ENCODE measurements at places on chromosomes 7 and 10. TPM values are rescaled to one million over a fixed set of nuclear protein-coding genes. Genes with fewer than 3 reads are reported as not detected.
A peak's percentile ranks its signal among the peaks of the same experiment; 100 is the strongest.

DNA sequence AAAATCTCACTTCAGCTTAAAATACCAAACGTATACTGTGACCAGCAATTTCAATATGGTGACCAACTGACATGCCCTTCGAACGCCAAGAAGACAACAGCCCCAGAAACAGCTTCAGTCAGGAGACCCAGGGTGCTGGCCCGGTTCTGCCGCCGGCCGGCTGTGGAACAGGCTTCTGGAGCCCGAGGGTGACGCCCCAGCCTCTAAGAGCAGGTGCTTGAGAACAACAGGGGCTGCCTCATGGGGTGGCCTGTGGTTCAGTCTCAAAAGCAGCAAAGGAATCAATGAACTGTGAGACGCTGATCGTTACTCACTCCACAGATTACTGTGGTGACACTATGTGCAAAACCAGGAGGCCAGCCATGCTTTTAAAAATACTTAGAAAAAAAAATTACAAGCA lies 17.3 kb downstream of the GPER1 start:
- H3K27ac ChIP-seq, result no peak overlapping the region
- DNase-seq, result no peak
- no peaks in the 10 kb centered on the region for H3K27me3 ChIP-seq

DNA sequence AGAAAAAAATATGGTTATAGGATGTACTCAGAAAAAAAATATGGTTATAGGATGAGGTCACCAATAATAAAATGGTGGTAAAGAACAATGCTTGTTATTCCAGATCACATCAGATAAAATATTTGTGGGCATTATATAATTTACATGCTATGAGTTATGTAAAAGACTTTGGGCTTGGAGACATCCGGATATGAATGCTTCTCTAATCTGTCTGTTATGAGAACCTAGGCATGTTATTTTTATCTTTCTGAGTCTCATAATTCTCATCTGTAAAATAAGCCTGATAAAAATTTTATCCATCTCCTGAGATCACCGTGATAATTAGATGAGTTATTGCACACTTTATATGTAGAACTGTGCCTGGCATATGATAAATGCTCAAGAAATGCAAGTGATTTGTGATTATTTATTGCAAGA lies 37.8 kb downstream of the DKK1 start:
- no peak overlapping the region for H3K27ac ChIP-seq
- no peaks in the 10 kb centered on the region for H3K36me3 ChIP-seq
- no peak for DNase-seq

The ZNF488 gene
- total RNA-seq, result not detected

GRCh38 chr10:19815731-19816410 lies 361 bp upstream of the PLXDC2 start:
- no peaks in the 10 kb centered on the region for H3K27me3 ChIP-seq
- H3K36me3 ChIP-seq, result no peaks in the 10 kb centered on the region
- H3K4me1 ChIP-seq, result peaks cover 5% of the 10 kb centered on the region
- peak; percentile 40 for DNase-seq
- peak overlapping the region; percentile 49 for H3K27ac ChIP-seq
- peak overlapping the region; percentile 61 for H3K4me3 ChIP-seq

The MSS51 gene
- 1.3 TPM for total RNA-seq

The ASAH2B gene
- 2.5 TPM for total RNA-seq

- no peaks in the 10 kb centered on the region for H3K36me3 ChIP-seq
- no peaks in the 10 kb centered on the region for H3K4me1 ChIP-seq
- no peak overlapping the region for H3K4me3 ChIP-seq
Measured at GRCh38 chr10:75932921-75933320, 501.5 kb downstream of the LRMDA start.

- H3K27me3 ChIP-seq, result no peaks in the 10 kb centered on the region
- H3K4me1 ChIP-seq, result peaks cover 4% of the 10 kb centered on the region
- no peak overlapping the region for H3K4me3 ChIP-seq
Measured at GRCh38 chr7:39355664-39356063, 210.5 kb upstream of the YAE1 start.

The ASB10 gene
- not detected for total RNA-seq

GRCh38 chr7:157758468-157759245 lies 421.9 kb downstream of the DNAJB6 start:
- H3K36me3 ChIP-seq, result no peaks in the 10 kb centered on the region
- no peaks in the 10 kb centered on the region for H3K27me3 ChIP-seq
- no peak overlapping the region for H3K4me3 ChIP-seq
- no peak overlapping the region for H3K27ac ChIP-seq
- DNase-seq, result peak; percentile 51
- H3K4me1 ChIP-seq, result no peaks in the 10 kb centered on the region

DNA sequence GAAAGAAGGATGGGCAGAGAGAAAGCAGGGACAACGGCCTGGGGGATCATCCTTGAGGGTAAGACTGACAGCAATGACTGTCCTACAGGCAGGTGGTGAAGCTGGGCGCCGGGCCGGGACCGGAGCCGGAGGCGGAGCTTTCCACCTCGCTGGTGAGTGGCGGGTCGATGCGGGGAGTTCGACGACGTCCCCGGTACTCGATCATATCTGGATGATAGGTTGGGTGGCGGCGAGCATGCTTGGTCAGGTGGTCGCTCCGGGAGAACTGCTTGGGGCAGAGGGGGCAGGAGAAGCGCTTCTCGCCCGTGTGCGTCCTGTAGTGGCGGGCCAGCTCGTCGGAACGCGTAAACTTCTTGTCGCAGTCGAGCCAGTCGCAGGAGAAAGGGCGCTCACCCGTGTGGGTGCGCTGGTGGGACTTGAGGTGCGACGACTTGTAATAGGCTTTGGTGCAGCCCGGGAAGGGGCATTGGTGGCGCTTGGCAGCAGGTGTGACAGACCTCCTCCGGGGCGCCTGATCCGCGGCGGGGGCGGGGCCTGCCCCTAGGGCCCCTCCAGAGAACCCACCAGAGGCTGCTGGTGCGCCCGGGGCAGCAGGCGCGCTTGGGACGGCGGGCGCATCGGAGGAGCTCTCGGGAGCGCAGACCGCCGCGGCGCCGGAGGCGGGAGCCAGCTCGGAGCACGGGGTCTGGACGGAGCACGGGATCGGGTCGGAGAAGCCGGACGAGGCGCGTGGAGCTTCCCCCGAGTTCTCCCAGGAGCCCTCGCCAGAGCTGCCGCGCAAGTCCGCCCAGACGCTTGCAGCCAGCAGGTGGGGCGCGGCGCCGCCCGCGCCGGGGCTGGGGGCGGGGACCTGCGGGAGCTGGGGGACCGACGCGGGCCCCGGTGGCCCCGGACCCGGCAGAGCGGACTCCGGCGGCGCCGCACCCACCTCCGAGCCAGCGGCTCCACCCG lies 752 bp downstream of the KLF14 start:
- H3K36me3 ChIP-seq, result no peaks in the 10 kb centered on the region
- H3K27ac ChIP-seq, result no peak overlapping the region
- no peaks in the 10 kb centered on the region for H3K4me1 ChIP-seq
- peak overlapping the region; percentile 23 for H3K4me3 ChIP-seq

GRCh38 chr10:132674311-132674710 lies 111.6 kb downstream of the NKX6-2 start:
- no peaks in the 10 kb centered on the region for H3K36me3 ChIP-seq
- no peaks in the 10 kb centered on the region for H3K27me3 ChIP-seq
- peaks cover 6% of the 10 kb centered on the region for H3K4me1 ChIP-seq

DNA sequence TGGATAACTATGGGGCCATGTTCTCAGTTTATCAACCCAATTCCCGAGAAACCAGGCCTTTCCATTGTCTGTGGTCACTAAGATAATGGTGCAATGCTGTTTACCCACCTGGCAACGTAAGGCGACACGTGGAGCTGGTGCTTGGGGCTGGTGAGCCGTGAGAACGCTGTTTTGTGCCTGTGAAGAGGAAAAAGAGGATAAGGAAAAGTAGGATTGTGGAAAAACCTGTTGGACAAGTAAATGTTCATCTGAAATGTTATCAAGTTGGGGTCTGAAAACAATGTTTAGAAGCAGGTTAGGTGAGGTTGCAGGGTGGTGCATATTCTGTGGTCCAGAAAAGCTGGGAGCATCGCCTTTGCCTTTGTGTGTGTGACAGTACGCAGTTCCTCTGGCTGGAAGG lies 88.5 kb downstream of the PPP1R17 start:
- H3K27me3 ChIP-seq, result no peaks in the 10 kb centered on the region
- H3K4me3 ChIP-seq, result no peak overlapping the region

The RASSF4 gene
- 76.8 TPM for total RNA-seq

DNA sequence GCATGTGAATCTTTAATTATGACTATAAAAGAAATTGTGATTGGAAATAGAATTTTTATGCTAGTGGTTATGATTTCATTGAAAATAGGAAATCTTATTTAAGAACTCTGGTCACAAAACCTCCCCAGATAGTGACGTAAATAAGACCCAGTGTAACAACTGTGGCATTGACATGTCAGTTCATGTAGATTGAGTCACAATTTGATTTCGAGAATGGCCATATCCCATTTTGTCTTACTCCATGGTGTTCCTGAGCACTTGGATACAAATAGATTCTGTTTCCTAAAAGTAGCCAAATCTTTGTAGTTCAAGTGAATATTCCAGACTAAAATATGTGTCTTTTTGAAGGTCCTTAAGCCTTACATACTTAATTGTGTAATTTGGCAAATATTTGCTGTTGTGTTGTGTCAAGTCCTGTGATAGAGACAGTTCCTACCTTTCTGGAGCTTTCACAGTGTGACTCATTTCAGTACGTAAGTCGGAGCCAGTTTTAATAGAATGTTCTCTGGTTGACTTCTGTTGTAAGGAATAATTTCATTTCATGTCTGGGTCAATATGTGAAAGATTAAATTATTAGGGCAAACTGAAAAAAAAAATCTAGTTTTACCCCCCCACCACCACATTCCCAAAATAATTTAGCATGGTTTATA lies 37.1 kb upstream of the TOMM7 start:
- H3K4me3 ChIP-seq, result no peak overlapping the region
- H3K27me3 ChIP-seq, result no peaks in the 10 kb centered on the region
- no peak for DNase-seq
- H3K27ac ChIP-seq, result no peak overlapping the region

- no peaks in the 10 kb centered on the region for H3K36me3 ChIP-seq
- H3K4me3 ChIP-seq, result no peak overlapping the region
- no peaks in the 10 kb centered on the region for H3K27me3 ChIP-seq
- H3K4me1 ChIP-seq, result peaks cover 3% of the 10 kb centered on the region
- no peak for DNase-seq
Measured at GRCh38 chr7:80654887-80655340, 16.5 kb downstream of the CD36 start.

GRCh38 chr10:44929356-44930255 lies 18.5 kb downstream of the TMEM72 start:
- no peak for DNase-seq
- H3K4me1 ChIP-seq, result peaks cover 5% of the 10 kb centered on the region
- H3K4me3 ChIP-seq, result no peak overlapping the region
- H3K27ac ChIP-seq, result no peak overlapping the region

GRCh38 chr7:148105853-148106252 lies 484.7 kb upstream of the C7orf33 start:
- no peak for DNase-seq
- H3K4me1 ChIP-seq, result no peaks in the 10 kb centered on the region
- H3K4me3 ChIP-seq, result no peak overlapping the region
- H3K27ac ChIP-seq, result no peak overlapping the region
- no peaks in the 10 kb centered on the region for H3K27me3 ChIP-seq
- no peaks in the 10 kb centered on the region for H3K36me3 ChIP-seq

The FEZF1 gene
- total RNA-seq, result not detected

The TAS2R5 gene
- total RNA-seq, result 0.53 TPM

DNA sequence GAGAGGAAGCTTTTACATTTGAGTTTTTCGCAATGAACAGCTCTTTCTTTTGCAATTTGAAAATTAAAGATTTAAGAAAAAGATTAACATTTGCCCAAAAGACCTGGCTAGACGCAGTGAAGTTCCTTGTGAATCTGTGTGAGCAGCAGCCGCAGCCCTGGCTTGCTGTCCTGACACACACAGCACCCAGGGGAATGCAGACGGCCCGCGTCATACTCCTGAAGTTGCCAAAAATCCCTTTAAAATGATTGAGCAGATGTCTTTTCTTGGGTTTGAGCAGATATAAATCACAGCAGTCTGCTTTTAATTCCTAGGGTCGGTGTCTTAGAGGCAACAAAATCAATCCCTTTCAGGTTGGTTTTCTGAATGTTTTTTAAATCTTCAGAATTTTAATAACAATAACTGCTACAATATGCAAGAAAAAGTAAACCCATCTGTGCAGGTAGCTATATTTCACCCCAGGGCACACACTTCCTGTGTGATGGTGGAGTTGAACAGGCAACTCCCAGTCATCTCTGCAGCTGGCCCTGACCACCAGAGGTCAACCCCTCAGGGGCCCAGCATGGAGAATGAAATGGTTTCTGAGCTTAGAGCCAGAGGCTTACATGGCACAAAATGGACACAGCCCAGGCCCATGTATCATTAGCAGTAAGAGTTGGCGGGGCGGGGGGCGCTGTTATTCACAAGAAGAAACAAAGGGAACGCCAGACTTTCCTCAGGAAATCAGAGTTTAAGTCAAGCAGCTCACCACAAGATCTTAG lies 32.2 kb upstream of the TRIL start:
- H3K4me1 ChIP-seq, result no peaks in the 10 kb centered on the region
- no peaks in the 10 kb centered on the region for H3K27me3 ChIP-seq
- H3K36me3 ChIP-seq, result no peaks in the 10 kb centered on the region

DNA sequence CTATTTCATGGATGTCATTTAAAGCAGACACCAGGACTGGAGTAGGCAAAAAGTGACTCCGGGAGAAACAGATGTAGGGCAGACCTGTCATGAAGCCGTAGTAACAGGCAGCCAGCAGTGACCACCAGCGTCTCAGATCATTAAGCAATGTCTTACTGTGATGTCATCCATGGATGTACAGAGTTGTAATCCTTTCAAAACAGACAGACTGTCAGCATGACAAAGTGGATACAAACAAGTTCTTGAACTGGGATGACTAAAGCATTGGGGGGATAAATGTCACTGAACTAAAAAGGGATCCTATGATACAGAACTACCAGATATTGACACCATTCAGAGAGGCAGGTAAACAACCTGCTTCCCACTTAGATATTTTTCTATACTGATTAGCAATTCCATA lies 675.5 kb downstream of the PARD3 start:
- no peaks in the 10 kb centered on the region for H3K27me3 ChIP-seq
- no peak overlapping the region for H3K27ac ChIP-seq

DNA sequence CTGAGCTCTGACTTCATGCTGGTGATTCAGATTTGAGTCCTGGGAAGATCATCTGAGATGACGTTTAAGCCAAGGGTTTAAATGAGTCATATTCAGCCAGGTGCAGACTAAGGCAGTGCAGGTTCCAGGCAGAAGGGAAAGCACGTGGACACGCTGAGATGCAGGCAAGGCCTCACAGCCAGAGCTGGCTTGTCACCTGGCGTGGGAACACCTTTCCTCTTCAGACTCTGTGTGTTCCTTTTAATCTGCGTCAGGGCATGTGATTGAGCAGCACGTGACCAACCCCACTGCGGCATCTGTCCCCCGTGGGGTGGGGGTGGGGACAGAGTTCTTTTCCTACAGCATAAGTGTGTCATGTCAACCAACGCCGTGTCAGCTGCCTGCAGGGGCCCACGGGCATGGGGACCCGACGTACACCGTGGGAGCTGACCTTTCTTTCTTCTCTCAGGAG lies 10.7 kb upstream of the IDI2 start:
- no peaks in the 10 kb centered on the region for H3K4me1 ChIP-seq
- no peak overlapping the region for H3K27ac ChIP-seq
- no peaks in the 10 kb centered on the region for H3K27me3 ChIP-seq
- no peak overlapping the region for H3K4me3 ChIP-seq

The HOXA1 gene
- not detected for total RNA-seq

The ZDHHC6 gene
- 18.8 TPM for total RNA-seq
